ENCODE measurements at places on chromosomes 7 and 10.

DNA sequence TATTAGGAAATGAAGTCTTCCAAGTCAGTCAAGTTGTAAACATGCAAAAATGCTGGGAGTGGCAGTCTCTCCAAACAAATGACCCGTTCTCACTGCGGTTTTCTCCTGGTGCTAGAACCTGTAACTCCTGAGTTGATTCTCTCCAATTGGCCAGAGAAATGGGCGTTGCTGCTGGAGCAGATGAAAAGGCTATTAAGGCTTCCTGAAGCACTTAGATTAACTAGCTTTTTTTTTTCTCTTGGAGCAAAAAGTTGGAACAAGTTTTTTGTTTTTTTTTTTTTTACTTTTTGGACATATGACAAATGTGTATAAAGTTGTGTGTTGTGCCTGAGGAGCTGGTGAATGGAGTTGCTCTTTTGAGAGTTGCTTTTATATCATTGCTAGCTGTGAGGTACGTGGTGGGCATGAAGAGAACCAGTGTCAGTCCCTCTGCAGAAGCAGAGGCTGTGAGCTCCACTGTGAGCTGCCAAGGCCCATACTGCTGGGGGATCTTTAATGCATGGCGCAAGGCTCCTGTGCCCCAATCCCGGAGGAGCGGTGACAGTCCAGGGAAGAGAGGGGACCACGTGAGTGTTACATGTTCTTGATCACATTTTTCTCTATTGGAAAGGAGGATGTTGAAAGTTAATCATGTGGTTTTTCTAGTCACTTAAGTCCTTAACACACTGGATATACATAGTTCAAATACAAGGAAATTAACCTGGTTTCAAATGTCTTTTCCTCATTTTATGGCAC lies 393.6 kb upstream of the GALNT17 start:
- DNase-seq = no peak

DNA sequence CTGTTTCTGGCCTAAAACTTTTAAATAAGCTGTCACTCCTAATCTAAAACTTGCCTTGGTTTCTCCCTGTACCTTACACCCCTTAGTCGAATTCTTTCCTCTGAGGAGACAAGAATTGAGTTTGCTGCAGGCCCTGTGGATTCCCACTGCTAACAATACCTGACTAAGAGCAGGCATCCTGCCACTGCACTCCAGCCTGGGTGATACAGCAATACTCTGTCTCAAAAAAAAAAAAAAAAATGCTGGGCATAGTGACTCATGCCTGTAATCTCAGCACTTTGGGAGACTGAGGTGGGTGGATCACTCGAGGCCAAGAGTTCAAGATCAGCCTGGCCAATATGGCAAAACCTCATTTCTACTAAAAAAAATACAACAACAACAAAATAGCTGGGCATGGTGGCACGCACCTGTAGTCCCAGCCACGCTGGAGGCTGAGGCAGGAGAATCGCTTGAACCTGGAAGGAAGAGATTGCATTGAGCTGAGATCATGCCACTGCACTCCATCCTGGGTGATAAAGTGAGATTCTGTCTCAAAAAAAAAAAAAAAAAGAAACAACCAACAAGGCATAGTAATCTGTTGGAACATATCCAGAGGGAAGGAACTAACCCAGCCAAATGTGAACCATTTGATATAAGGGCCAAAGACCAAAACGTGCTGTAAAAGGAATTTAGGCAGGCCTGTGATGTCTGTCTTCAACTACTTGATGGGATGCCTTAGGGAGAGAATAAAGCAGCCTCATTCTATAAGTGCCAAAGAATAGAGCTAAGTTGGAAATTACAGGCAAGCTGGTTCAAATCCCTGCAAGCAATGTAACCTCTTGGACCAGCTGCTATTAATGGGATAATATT lies 732.7 kb upstream of the AUTS2 start:
- no peak for DNase-seq

GRCh38 chr10:102065561-102066398 lies 631 bp downstream of the HPS6 start:
- DNase-seq = peak; percentile 10

DNA sequence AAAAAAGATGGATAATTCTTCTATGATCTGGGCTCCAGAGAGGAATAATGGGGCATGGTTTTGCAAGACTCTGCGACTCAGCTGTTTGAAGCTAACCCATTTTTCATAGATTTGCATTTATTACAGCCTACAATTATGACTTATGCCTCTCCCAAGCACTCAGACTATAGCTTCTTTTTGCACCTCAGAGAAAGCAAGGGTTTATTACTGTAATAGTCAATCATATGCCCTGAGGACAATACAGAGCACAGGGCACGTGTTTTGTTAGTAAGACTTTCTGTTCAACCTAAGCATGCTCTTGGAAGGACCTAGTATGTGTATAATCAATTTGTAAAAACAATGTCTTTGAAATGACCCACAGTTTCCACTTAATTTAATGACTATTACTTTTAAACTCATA lies 221.2 kb downstream of the PARD3 start:
- DNase-seq = no peak

GRCh38 chr7:130187360-130187759 lies 17.8 kb downstream of the TMEM209 start:
- no peak for DNase-seq

- no peak for DNase-seq
These were observed at the start of gene IGF2BP3 for GRCh38 chr7:23470330-23471105. TSS of gene IGF2BP3 (minus strand) at chr7:23470491. CDS start at chr7:23470110, 381 bp downstream.

- DNase-seq = no peak
These were observed 365.3 kb downstream of the PARD3 start for GRCh38 chr10:34449836-34450235.

- DNase-seq = no peak
These were observed 171.8 kb upstream of the AHR start for GRCh38 chr7:17126413-17127268.

- no peak for DNase-seq
These were observed 6.9 kb upstream of the ZNF485 start for GRCh38 chr10:43599333-43599732.

- DNase-seq = no peak
These were observed 26.6 kb upstream of the LIPN start for GRCh38 chr10:88733215-88733614.

DNA sequence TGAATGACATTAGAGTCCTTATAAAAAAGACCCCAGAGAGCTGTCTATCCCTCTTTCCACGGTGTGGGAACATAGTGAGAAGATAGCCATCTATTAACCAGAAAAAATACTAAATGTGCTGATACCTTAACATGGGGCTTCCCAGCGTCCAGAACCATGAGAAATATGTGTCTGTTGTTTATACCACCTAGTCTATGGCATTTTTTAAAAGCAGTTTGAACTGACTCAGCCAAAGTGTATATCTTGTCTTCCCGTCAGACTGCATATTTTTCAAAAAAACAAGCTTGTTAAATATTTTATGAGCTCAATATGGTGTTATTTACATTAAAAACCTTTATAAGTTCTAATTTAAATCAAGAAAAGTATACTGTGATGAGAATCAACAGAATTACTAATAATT lies 255.3 kb downstream of the HGF start:
- DNase-seq = no peak

GRCh38 chr7:28390426-28390825 lies 21.9 kb upstream of the CREB5 start:
- DNase-seq = no peak

GRCh38 chr10:110091830-110092229 lies 84.0 kb downstream of the ADD3 start:
- no peak for DNase-seq

GRCh38 chr7:36245684-36246299 lies 92.7 kb downstream of the EEPD1 start:
- DNase-seq = no peak

DNA sequence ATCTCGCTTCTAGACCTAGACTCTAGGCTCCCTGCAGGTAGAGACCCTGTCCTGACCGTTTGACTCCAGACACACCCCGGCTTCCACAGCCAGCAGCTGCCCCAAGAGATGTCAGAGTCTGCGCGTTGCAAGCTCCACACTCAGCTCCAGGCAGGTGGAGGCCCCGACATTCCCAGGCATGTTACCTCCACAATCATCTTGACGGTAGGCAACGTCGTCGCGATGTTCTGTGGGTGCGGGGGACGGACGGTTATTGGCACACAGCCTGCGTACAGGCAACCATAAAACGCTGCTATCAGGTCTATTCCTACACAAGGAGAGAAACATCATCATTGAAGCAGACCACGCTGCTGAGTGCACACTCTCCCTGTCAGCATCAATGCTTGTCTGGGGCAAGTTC lies 213.2 kb downstream of the ZMYND11 start:
- no peak for DNase-seq

DNA sequence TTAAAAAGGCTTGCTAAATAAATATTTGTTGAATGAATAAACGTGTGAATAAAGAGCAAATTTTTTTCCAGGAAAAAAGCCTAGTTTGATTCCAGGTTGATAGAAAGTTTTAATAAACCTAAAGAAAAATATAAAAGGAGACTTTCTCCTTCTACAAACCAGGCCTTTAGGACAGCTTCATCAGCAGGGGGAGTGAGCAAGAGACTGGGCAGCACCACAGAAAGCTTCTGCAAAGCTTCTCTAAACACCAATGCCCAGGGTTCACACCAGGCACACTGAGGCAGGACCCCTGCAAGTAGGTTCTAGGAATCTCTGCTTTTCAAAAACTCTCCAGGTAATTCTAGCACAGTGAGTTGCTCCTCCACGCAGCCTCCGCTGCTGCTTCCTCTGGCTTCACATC lies 66.4 kb upstream of the SEC61G start:
- DNase-seq = no peak

- DNase-seq = no peak
These were observed 315.3 kb downstream of the SDK1 start for GRCh38 chr7:3616306-3616705.

DNA sequence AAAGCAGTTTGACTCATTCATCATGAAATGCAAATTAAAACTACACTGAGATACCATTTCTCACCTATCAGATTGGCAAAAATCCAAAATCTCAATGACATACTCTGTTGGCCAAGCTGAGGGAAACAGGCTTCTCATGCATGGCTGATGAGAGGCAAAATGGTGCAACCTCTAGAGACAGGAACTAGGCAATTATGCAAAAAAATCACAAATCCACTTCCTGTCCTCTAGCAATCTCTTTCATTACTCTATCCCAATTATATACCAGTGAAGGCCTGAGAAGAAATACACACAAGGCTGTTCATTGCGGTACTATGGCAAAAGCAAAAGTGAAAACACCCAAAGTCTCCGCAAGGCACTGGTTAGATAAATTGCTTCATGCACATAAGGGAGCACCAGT lies 25.9 kb upstream of the PTPRN2 start:
- no peak for DNase-seq

GRCh38 chr7:4797858-4798705 lies 22.7 kb downstream of the AP5Z1 start:
- DNase-seq = no peak

- DNase-seq = no peak
These were observed 59.7 kb downstream of the PHTF2 start for GRCh38 chr7:77858278-77858677.

DNA sequence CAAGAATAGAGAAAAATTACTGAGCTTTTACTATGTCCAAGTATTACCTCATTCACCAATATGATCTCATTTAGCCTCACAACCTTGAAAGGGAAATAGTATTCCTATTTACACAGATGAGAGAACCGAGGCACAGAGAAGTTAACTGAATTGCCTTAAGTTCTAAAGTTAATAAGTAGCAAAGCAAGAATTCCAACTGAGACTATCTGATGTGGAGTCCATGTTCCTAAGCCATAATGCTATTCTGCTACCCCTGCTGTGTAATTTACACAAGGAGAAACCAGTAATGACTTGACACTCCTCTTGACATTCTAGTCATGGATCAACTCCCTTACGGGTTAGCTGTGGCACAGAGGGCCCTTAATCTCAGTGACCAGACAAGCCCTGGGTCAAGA lies 60.7 kb downstream of the ABCB4 start:
- DNase-seq = no peak

- DNase-seq = no peak
These were observed 362.7 kb downstream of the PLXNA4 start for GRCh38 chr7:132213583-132213982.

DNA sequence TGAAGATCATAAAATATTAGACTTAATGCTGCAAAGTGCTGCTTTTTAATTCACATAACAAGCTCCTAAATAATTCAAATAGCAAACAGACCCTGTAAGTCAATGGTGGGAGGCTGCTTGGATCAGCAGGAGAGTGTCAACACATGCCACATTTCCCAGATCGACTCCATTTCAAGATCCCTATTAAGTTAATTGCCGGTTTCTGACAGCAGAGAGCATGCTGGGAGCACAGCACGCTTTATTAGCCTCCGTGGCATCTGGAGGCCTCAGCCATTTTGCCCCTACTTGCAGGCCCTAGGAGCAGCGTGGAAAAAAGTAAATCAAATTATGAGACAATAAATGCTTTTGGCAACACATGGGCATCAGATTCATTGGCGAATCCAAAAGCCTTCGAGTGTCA lies 201.0 kb downstream of the EMX2 start:
- DNase-seq = no peak

DNA sequence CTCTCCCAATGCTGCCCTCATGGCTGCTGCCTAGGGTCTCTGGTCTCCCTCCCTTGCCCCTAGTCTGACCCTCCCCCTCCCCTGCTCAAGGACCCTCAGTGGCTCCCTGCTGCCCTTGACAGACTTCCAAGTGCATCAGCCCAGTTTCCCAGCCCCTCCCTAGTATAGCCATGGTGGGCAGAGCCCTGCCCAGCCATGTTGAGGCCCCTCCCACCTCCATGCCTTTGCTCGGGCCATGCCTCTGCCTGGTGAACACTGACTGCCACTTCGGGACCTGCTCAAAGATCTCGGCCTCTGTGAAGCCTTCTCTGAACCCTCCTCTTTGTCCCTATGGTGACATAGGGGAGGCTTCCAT lies 73.2 kb downstream of the MYL10 start:
- no peak for DNase-seq

DNA sequence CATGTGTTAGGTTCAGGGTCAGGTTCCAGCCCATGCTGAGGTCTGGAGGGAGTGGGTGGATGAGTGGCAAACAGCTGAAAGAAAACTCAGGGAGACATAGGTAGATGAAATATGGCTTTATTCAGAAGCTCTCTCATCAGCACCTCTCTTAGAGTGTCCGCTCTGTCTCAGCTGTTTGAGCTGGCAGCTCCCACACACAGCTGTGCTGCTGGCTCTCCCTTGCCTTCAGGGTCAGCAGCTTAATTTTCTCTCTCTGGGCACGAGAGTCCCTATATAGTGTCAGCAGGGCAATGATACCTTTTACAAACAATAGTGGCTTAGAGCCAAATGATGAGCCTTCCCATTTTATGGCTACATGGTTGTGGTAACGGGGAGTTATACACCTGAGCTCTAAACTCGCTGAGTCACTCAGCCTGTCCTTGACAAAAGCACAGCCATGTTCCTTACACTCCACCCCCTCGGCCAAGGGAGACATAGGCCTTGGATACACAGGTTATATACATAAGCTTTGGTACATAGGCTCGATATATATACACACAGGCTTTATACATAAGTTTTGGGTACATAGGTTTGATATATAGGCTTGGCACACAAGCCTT lies 10.4 kb downstream of the RNF133 start:
- DNase-seq = no peak

GRCh38 chr10:89518876-89519842 lies 16.2 kb downstream of the SLC16A12 start:
- DNase-seq = no peak

GRCh38 chr7:45697576-45698136 lies 123.5 kb downstream of the ADCY1 start:
- DNase-seq = no peak

- DNase-seq = peak; percentile 36
These were observed 7.2 kb upstream of the PGAM2 start for GRCh38 chr7:44072364-44073231.

- no peak for DNase-seq
These were observed 141.6 kb upstream of the AKR1E2 start for GRCh38 chr10:4684434-4684833.

GRCh38 chr7:30911561-30911969 lies at the start of gene AQP1:
TSS of gene AQP1 (plus strand) at chr7:30911853. CDS start at chr7:30911910, 57 bp downstream.
- no peak for DNase-seq

- DNase-seq = no peak
These were observed 38.8 kb downstream of the HTRA1 start for GRCh38 chr10:122500194-122500593.
